Activated CD4-positive, alpha-beta memory T cell treated with anti-CD3 and anti-CD28 coated beads, Interleukin-2, amount 10 ng/mL, durations not matched to agents 7 days and 5 days (primary cell): ENCODE measurements at places on chromosomes 1 and 21. TPM values are rescaled to one million over a fixed set of nuclear protein-coding genes. Genes with fewer than 3 reads are reported as not detected.

DNA sequence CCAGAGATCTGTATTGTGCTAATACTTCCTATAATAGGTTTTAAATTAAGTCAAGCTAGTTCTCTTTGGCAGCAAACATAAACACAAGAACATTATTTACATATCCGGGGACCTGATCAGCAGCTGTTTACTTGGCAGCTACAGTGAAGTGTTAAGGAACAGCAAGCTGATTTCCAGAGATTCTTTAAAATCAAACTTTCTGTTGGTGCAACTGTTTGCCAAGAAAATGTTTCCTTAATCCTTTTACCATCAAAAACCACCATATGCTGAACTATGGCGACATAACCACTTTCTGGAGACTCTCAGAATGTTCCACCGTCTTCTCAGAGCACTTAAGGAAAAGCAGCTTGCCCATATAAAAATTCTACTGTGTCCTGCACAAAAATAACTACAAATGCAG, 107.0 kb upstream of the KRTAP19-8 start:
- no peak for DNase-seq
- H3K4me3 ChIP-seq, result no peak overlapping the region
- H3K27me3 ChIP-seq, result no peaks in the 10 kb centered on the region
- H3K4me1 ChIP-seq, result peaks cover 17% of the 10 kb centered on the region

GRCh38 chr1:231733063-231733462, 106.5 kb downstream of the DISC1 start:
- DNase-seq, result no peak
- H3K27me3 ChIP-seq, result no peaks in the 10 kb centered on the region
- no peaks in the 10 kb centered on the region for H3K4me1 ChIP-seq
- no peak overlapping the region for H3K4me3 ChIP-seq
- no peaks in the 10 kb centered on the region for H3K36me3 ChIP-seq
- no peak overlapping the region for H3K27ac ChIP-seq

DNA sequence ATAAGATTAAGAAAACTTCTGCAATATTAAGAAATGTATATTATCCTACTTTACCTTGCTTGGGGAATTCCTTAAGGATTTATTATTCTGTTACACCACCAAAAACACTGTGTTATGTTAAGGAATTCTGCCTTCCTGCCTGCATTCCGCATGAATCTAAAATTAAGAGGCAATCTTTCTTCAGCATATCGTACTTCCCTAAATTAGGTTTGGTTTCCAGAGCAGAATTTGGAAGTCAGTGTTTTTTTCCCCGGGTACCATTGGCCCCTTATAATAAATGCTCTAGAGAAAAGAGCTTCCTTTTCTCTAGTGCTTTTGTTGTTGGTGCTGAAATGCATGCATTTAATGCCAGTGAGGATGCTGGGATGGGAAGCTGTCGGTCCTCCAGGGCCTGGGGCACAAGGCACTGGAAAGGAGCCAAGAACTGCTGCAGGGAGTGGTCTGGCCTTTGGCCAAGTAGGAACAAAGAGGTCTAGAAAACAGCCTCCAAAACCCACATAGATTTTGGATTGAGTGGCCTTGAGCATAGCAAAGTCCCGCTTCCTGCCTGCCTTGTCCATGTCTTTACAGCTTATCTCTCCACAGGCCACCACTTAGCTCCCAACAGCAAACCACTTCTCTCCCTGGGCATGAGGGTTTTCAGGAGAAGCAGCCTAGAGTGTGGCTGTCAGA, 69.9 kb downstream of the RRAGC start:
- no peaks in the 10 kb centered on the region for H3K4me1 ChIP-seq
- no peaks in the 10 kb centered on the region for H3K36me3 ChIP-seq
- DNase-seq, result no peak
- H3K27ac ChIP-seq, result no peak overlapping the region
- peaks cover 65% of the 10 kb centered on the region for H3K27me3 ChIP-seq

The RGS13 gene
- not detected for total RNA-seq

- DNase-seq, result no peak
- H3K36me3 ChIP-seq, result no peaks in the 10 kb centered on the region
- peaks cover under 1% of the 10 kb centered on the region for H3K27me3 ChIP-seq
- H3K4me3 ChIP-seq, result no peak overlapping the region
- H3K27ac ChIP-seq, result no peak overlapping the region
Measured at GRCh38 chr21:42313501-42313969, 1.7 kb downstream of the TFF3 start.

DNA sequence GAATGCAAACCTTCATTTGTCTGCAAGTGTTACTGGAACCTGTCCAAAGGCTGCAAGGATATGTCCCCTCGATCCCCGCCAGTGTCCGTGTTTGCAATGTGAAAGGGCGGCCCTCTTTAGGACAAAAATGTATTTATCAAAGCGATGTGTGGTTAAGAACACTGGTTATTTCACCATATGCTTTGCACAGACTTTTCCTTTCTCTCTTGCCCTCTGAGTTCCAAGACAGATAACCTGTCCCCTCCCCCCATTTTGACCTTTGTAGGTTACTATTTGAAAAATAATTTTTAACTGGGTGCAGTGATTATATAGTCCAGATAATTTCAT, 1.8 kb downstream of the CHRM3 start:
- H3K27ac ChIP-seq, result no peak overlapping the region
- H3K36me3 ChIP-seq, result no peaks in the 10 kb centered on the region
- H3K4me1 ChIP-seq, result peaks cover 22% of the 10 kb centered on the region
- H3K27me3 ChIP-seq, result peaks cover 62% of the 10 kb centered on the region
- DNase-seq, result no peak

The PGBD5 gene
- total RNA-seq, result not detected

GRCh38 chr1:1091344-1092148, 17.4 kb upstream of the RNF223 start:
- H3K27me3 ChIP-seq, result no peaks in the 10 kb centered on the region
- no peak overlapping the region for H3K27ac ChIP-seq
- DNase-seq, result no peak
- no peak overlapping the region for H3K4me3 ChIP-seq
- H3K36me3 ChIP-seq, result peaks cover 12% of the 10 kb centered on the region

The ITGB2 gene
- 631 TPM for total RNA-seq

DNA sequence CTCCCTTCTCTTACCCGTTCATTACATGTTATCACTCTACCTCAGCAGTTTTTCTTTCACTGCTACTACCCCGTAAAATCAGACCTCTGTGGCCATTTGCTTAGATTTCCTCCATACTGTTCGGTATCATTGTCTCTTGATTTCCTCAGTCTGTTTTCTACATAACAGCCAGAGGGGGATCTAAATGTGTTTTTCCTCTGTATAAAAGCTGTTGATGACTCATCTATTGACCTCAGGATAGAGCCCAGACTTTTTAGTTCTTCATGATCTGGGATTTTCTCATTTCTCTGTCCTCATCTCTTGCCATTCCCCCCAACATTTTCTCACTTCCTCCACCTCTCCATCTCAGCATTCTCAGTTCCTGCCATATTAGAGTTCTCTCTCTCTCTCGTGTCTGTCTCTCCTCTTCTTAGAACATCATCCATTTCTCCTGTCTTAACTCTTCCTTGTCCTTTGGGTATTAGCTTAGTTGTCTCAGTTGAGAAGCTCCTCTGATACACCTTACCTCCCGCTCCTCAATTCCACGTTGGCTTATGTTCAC, 10.5 kb downstream of the OTUD3 start:
- H3K27ac ChIP-seq, result no peak overlapping the region
- H3K36me3 ChIP-seq, result peaks cover 40% of the 10 kb centered on the region
- no peaks in the 10 kb centered on the region for H3K27me3 ChIP-seq
- peaks cover 2% of the 10 kb centered on the region for H3K4me1 ChIP-seq

- H3K4me3 ChIP-seq, result no peak overlapping the region
- no peak for DNase-seq
- H3K27me3 ChIP-seq, result no peaks in the 10 kb centered on the region
- H3K27ac ChIP-seq, result no peak overlapping the region
- H3K4me1 ChIP-seq, result no peaks in the 10 kb centered on the region
- peaks cover 28% of the 10 kb centered on the region for H3K36me3 ChIP-seq
Measured at GRCh38 chr1:8363767-8364301, 45.9 kb downstream of the SLC45A1 start.

GRCh38 chr1:3026124-3026523, 4.9 kb downstream of the ACTRT2 start:
- no peak for DNase-seq
- H3K36me3 ChIP-seq, result no peaks in the 10 kb centered on the region
- H3K4me1 ChIP-seq, result no peaks in the 10 kb centered on the region
- H3K27ac ChIP-seq, result no peak overlapping the region
- H3K27me3 ChIP-seq, result no peaks in the 10 kb centered on the region

GRCh38 chr1:153587314-153587713, 21.7 kb upstream of the S100A2 start:
- H3K36me3 ChIP-seq, result no peaks in the 10 kb centered on the region
- H3K4me1 ChIP-seq, result no peaks in the 10 kb centered on the region
- H3K27ac ChIP-seq, result no peak overlapping the region
- H3K4me3 ChIP-seq, result no peak overlapping the region
- no peak for DNase-seq
- peaks cover 11% of the 10 kb centered on the region for H3K27me3 ChIP-seq

The PODN gene
- not detected for total RNA-seq

The KRTAP19-6 gene
- total RNA-seq, result not detected

The CCDC181 gene
- not detected for total RNA-seq

The BCL2L15 gene
- 1.6 TPM for total RNA-seq

The GBP5 gene
- total RNA-seq, result 231 TPM

The CD55 gene
- 86.2 TPM for total RNA-seq

- H3K4me3 ChIP-seq, result no peak overlapping the region
- no peaks in the 10 kb centered on the region for H3K4me1 ChIP-seq
- no peak for DNase-seq
- no peak overlapping the region for H3K27ac ChIP-seq
Measured at GRCh38 chr21:25199944-25200343, 407.3 kb downstream of the MRPL39 start.

The OR10J1 gene
- not detected for total RNA-seq

DNA sequence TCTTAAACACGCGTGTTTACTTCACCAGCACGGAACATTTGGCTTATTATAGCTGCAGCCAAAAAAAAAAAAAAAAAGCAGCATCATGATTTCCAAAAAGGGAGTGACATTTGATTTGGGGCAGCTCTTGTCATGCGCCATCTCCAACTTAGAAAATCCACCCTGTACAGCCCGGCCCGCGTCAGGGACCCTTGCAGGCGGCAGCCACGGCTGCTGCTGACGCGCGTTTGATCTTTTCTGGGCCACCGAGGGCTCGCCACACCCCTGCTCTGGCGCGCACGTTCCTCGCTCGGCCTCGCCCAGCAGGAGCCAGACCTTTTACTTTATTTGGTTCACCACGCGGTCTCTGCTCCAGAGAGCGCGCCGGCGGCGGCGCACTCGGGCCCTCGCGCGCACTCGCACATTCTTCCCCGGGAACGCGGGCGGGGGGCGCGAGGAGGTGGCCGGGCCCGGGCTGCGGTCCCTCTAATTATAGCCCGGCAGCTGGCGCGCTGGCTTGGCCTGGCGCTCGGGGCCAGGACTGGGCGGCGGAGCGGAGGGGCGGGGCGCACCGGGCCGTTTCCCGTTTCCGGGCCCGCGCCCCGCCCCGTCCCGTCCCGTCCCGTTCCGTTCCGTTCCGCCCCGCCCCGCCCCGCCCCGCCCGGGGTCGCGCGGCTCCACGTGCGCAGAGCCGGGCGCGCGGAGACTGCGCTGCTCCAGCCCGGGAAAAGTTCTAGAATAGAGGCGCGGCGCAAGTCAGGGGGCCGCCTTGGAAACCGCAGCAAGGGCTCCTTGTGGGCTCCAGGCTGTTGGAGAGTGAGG, 10.2 kb downstream of the IRF2BP2 start:
- H3K27me3 ChIP-seq, result no peaks in the 10 kb centered on the region
- peaks cover 52% of the 10 kb centered on the region for H3K4me1 ChIP-seq
- peak; percentile 77 for DNase-seq
- peak overlapping the region; percentile 85 for H3K4me3 ChIP-seq
- H3K36me3 ChIP-seq, result peaks cover 21% of the 10 kb centered on the region
- H3K27ac ChIP-seq, result peak overlapping the region; percentile 96

The LAX1 gene
- 22.7 TPM for total RNA-seq

- no peaks in the 10 kb centered on the region for H3K36me3 ChIP-seq
- H3K27ac ChIP-seq, result no peak overlapping the region
- H3K27me3 ChIP-seq, result no peaks in the 10 kb centered on the region
- H3K4me1 ChIP-seq, result no peaks in the 10 kb centered on the region
- DNase-seq, result no peak
- H3K4me3 ChIP-seq, result no peak overlapping the region
Measured at GRCh38 chr1:19920132-19920710, 3.2 kb downstream of the PLA2G2E start.

The MIS18A gene
- total RNA-seq, result 19.7 TPM

DNA sequence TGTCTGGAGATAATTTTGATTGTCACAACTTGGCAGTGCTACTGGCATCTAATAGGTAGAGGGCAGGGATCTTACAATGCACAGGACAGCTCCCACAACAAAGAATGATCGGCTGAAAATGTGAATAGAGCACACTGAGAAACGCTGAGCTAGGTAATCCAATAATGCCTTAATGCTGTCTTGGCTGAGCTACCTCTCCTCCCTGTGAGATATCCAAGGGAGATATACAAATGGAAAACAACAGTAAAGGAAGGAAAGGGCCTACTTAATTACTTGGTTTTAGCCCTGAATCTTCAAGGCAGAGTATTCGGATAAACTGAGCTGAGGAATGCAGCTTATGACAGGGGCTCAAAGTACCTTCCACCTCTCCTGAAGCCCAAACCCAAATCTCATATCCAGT, 2.9 kb downstream of the DNASE2B start:
- no peak for DNase-seq
- no peaks in the 10 kb centered on the region for H3K36me3 ChIP-seq
- H3K27ac ChIP-seq, result no peak overlapping the region
- no peak overlapping the region for H3K4me3 ChIP-seq
